ENCODE measurements at places on chromosomes 2 and 18. TPM values are rescaled to one million over a fixed set of nuclear protein-coding genes. Genes with fewer than 3 reads are reported as not detected.

RESP18 gene
- polyA plus RNA-seq, result 0.46 TPM

SLC4A5 gene
- polyA plus RNA-seq, result 1.5 TPM

SIGLEC15 gene
- 2.0 TPM for polyA plus RNA-seq

GPR45 gene
- polyA plus RNA-seq, result 0.09 TPM

CRYGD gene
- polyA plus RNA-seq, result 0.52 TPM

DNA sequence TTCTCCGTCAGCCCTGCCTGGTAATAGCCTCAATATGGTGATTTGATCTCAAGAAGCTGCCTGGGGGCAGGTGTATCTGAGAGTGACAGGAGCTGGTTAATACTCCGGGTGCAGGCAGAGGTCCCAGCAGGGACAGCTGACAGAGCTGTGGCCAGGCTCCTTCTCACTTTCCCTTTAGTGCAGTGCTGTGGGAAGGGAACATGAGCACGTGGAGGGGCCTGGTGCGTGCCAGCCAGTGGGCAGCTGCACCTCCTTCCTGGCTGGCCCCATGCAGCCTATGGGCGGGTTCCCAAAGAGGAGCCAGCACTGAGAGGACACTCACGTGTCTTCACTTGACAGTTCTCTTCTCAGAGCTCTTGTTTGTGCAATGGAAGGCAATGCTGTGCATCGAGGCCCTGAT is 9.1 kb downstream of the CNNM4 start:
- no peak overlapping the region for H3K4me3 ChIP-seq
- no peak overlapping the region for H3K27ac ChIP-seq
- H3K36me3 ChIP-seq, result no peaks in the 10 kb centered on the region
- H3K4me1 ChIP-seq, result peaks cover 63% of the 10 kb centered on the region

GRCh38 chr2:54455563-54456361 is at the start of gene SPTBN1:
TSS of gene SPTBN1 (plus strand) at chr2:54456327. CDS start at chr2:54526419, 70,092 bp downstream.
- peaks cover 37% of the 10 kb centered on the region for H3K27me3 ChIP-seq
- H3K4me3 ChIP-seq, result peak within 1 kb of the TSS; percentile 63
- H3K4me1 ChIP-seq, result peaks cover 3% of the 10 kb centered on the region
- peak; percentile 78 for DNase-seq
- peak within 1 kb of the TSS; percentile 87 for H3K27ac ChIP-seq
- H3K36me3 ChIP-seq, result no peaks in the 10 kb centered on the region

GRCh38 chr18:41458376-41458775 is 496.7 kb upstream of the PIK3C3 start:
- H3K27me3 ChIP-seq, result no peaks in the 10 kb centered on the region
- H3K36me3 ChIP-seq, result no peaks in the 10 kb centered on the region
- H3K27ac ChIP-seq, result no peak overlapping the region
- DNase-seq, result no peak
- no peaks in the 10 kb centered on the region for H3K4me1 ChIP-seq
- H3K4me3 ChIP-seq, result no peak overlapping the region

- H3K27me3 ChIP-seq, result no peaks in the 10 kb centered on the region
- DNase-seq, result no peak
- no peaks in the 10 kb centered on the region for H3K36me3 ChIP-seq
- H3K27ac ChIP-seq, result no peak overlapping the region
- no peaks in the 10 kb centered on the region for H3K4me1 ChIP-seq
Observed at GRCh38 chr2:163604941-163605555, 130.8 kb downstream of the FIGN start.

- H3K27ac ChIP-seq, result no peak overlapping the region
- H3K27me3 ChIP-seq, result peaks cover 8% of the 10 kb centered on the region
- no peak overlapping the region for H3K4me3 ChIP-seq
Observed at GRCh38 chr2:218026676-218027425, 24.1 kb upstream of the TNS1 start.

- H3K27ac ChIP-seq, result peak overlapping the region; percentile 71
- DNase-seq, result peak; percentile 92
- H3K4me1 ChIP-seq, result peaks cover 52% of the 10 kb centered on the region
- no peak overlapping the region for H3K4me3 ChIP-seq
- H3K27me3 ChIP-seq, result no peaks in the 10 kb centered on the region
- H3K36me3 ChIP-seq, result no peaks in the 10 kb centered on the region
Observed at GRCh38 chr2:11357428-11357972, 13.1 kb upstream of the ROCK2 start.

DNA sequence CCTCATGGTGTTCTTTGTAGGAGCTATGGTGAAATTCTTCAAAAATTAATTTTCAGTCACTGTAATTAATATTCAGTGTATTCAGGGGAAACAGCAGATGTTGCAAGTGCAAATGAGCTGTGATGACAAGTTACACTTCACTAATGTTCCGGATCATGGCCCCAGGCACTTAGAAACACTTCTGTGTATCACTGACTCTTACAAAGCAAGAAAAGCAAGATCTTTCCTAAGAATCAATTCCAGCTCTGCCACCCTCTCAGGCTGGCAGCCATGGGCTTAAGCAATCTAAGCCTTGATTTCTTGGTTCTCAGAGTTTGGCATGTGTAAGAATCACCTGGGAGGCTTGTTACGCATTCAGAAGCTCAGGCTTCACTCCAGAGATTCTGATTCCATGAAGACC is 78.0 kb downstream of the MARCHF4 start:
- H3K27ac ChIP-seq, result no peak overlapping the region
- H3K27me3 ChIP-seq, result peaks cover 9% of the 10 kb centered on the region
- no peaks in the 10 kb centered on the region for H3K4me1 ChIP-seq
- H3K4me3 ChIP-seq, result no peak overlapping the region
- DNase-seq, result no peak

- H3K4me3 ChIP-seq, result no peak overlapping the region
- no peaks in the 10 kb centered on the region for H3K27me3 ChIP-seq
- H3K36me3 ChIP-seq, result no peaks in the 10 kb centered on the region
- no peak for DNase-seq
- peaks cover 73% of the 10 kb centered on the region for H3K4me1 ChIP-seq
- H3K27ac ChIP-seq, result peak overlapping the region; percentile 93
Observed at GRCh38 chr2:60535685-60536312, 17.7 kb downstream of the BCL11A start.

GRCh38 chr2:109439986-109440385 is 173.8 kb downstream of the SEPTIN10 start:
- no peaks in the 10 kb centered on the region for H3K36me3 ChIP-seq
- H3K4me3 ChIP-seq, result no peak overlapping the region
- peaks cover 3% of the 10 kb centered on the region for H3K27me3 ChIP-seq
- H3K4me1 ChIP-seq, result no peaks in the 10 kb centered on the region
- no peak for DNase-seq
- H3K27ac ChIP-seq, result no peak overlapping the region

- H3K27ac ChIP-seq, result no peak overlapping the region
- DNase-seq, result peak; percentile 37
- peaks cover 2% of the 10 kb centered on the region for H3K27me3 ChIP-seq
- no peaks in the 10 kb centered on the region for H3K36me3 ChIP-seq
- no peak overlapping the region for H3K4me3 ChIP-seq
Observed at GRCh38 chr18:21194871-21195771, 46.9 kb upstream of the GREB1L start.

GRCh38 chr2:201907563-201907881 is 101.2 kb downstream of the CDK15 start:
- no peaks in the 10 kb centered on the region for H3K4me1 ChIP-seq
- H3K4me3 ChIP-seq, result no peak overlapping the region
- no peak overlapping the region for H3K27ac ChIP-seq
- H3K36me3 ChIP-seq, result no peaks in the 10 kb centered on the region
